ENCODE measurements at places on chromosomes 2 and 18.
A peak's percentile ranks its signal among the peaks of the same experiment; 100 is the strongest.

- DNase-seq = no peak
Measured at GRCh38 chr2:203898657-203899056, 31.1 kb downstream of the CTLA4 start.

DNA sequence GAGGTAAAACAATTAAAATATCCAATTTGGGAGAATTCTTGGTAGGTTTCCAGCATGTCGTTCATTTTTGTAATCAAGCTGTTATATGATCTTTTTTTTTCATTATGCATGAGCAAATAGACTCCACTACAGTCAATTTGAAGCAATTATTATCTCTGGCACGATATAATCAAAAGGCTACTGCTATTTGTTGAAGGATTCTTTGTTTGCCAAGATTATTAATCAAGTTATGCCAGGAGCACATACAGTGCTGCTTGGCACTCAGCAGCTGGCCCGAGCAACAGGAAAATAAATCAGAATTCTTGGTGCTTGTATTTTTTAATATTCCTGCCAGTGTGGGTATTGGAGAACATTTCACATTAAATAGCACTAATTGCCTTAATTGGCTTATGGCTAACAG, 279.5 kb downstream of the RND3 start:
- no peak for DNase-seq

- peak; percentile 40 for DNase-seq
Measured at GRCh38 chr2:88212251-88212790, 42.2 kb downstream of the THNSL2 start.

- DNase-seq = peak; percentile 90
Measured at GRCh38 chr2:14632133-14632936, at the start of gene LRATD1. TSS of gene LRATD1 (plus strand) at chr2:14632717. CDS start at chr2:14633980, 1,263 bp downstream.

- DNase-seq = no peak
Measured at GRCh38 chr2:218035463-218036100, 32.8 kb upstream of the TNS1 start.

- no peak for DNase-seq
Measured at GRCh38 chr18:79940126-79940813, 11.2 kb downstream of the SLC66A2 start.

- DNase-seq = no peak
Measured at GRCh38 chr2:106257135-106257534, 63.0 kb upstream of the UXS1 start.

DNA sequence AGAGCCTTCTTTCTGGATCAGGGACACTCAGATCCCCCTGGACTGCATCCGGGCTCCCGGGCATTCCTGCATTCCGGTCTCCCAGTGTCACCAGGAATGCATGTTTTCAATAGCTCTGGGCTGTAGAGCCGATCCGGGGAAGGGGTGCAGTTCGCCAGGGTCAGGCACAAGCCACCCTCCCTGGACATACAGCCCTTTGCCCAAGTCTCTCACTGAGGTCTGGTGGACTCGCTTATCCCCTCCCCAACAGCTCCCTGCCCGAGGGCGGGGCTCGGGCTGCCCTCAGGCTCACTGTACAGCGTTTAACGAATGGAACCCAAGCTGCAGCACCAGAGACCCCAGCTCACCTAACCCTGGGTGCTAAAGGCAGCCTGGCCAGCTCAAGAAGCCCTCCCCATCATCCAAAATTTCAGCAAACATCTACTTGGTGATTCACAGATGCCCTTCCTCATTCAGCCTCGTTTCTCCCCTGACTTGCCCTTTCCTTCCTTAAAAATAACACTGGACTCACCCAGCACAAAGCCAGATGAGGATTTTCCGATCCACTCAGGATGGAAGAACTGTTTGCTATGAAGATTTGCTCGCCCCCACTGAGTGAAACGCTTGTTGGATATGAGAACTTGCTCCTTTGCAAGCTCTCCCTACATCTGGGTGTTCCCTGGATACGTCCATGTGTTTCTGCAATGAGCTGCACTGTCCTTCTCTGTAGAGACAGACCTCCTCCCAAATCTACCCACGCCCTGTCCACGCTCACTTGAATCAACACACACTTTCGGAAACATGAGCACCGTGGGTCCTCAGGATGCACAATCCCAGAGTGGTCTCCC, 58.1 kb downstream of the PXDN start:
- peak; percentile 68 for DNase-seq

DNA sequence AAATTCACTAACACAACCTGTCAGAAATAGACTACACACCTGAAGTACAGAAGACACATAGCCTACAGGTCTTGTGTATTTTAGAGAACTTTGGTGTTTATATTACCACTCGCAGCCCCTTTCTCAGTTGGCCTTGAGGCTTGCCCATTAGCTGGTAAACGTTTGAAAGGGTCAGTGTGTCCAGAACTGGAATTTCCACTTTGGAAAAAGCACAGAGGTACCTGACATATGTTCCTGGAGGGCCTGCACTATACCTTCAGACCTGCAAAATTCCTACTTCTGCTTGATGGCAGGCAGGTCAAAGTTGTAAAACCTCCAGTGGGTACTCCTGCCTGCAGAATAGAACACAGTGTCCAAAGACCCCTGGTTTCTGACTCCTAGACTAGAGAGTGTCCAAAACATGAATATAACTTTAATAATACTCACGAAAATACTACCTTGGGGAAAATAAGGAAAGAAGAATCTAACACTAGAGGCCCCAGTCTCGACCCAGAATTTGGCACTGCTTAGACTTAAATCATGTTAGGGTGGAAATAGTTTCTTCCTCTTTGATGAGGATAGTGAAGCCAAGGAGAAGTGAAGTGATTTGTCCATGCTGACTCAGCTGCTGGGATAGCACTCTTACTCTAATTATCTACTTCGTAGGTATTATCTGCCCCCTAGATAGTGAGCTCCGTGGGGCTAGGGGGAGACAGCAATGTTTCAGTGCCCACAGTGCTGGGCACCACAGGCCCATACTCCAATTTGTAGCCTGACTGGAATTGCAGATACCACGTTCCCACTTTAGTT, 2.8 kb downstream of the KCTD1 start:
- DNase-seq = no peak

DNA sequence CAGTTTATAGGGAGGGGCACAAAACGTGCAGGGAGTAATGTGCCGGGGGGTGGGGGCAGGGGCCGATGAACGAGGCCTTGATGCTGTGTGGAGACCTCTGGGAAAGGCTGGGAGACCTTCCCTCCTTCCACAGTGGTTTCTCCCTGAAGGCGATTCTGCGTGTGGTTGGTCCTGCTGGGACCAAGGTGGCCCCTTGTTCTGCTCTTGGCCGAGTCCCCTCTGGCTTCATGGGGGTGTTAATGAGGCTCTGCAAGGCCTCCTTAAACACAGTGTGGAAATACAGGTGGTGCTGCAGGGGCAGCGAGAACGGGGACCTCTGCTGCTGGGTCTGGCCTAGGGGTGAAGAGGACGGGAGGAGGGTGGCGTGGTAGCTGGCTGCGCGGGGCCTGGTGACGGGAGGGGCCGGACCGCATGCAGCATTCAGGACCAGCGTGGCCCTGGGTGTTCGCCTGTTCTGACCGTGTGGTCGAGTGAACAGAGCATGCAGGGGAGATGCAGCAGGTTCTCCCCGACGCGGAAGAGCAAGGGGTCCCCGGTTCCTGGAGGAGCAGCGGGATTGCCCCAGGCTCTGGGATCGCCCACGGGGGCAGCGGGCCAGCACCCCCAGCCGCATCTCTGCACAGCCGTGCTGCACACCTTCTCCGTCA, 42.1 kb upstream of the KCNG2 start:
- DNase-seq = no peak

DNA sequence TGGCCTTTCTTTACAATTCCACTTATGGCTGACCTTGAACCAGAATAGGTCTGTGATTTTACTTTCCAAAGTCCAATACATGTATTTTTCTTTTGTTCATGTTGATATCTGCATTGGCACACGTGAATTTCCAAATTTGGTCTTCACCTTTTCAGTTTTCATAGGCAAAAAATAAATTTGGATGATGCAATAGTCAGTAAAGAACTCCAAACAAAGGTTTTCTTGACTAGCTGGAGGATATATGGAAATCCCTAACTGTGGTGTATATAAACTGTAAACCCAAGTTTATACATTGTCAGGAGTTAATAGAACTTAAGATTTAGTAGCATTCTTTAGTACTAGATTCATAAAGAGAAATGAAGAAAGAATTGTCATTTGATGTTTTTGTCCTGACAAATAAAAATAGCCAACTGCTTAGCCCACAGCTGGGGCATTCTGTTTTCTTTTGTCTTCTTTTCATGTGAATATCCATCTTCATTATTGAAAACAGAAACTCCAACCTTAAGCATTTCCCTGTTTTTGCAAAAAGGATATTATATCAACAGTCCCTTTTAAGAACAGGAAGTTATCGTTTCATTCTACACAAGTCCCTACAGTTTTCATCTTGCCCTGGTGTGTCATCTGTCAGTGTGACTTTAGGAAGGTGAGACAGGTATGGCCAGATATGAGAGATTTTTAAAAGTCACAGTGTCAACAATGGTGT, 132.9 kb downstream of the BCL2 start:
- DNase-seq = no peak

GRCh38 chr18:46431522-46432171, 225.4 kb downstream of the LOXHD1 start:
- no peak for DNase-seq

- no peak for DNase-seq
Measured at GRCh38 chr2:171330155-171330956, 103.4 kb downstream of the METTL8 start.

DNA sequence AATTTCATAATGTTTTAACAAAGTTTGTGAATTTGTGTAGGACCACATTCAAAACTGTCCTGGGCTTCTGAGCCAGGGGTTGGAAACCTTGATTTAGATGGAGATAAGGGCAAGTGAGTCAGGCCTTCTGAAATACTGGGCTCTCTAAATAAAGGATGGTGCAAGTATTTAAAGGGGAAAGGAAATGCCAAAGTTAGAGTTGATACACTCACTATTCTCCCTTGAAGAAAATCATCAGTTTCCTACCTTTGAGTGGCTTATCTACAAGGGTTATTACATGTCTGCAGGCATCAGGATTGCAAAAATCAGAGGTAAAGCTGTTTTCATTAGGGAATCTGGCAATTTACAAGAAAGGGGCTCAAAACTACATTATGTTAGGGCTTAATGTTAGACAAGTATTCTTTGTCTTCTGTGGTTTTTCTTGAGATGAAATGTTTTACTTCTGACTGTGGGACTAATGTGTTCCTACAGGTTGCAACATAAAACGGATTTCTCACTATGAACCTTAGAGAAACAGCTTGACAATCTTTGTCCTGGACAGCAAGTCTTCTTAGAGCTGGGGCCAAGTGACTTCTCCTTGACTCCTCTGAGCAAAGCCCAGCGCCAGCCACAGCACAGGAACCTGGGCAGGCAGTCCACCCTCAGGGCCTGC, 31.1 kb downstream of the RNU4ATAC start:
- DNase-seq = peak; percentile 17

GRCh38 chr2:120736624-120737339, 1.1 kb downstream of the GLI2 start:
- peak; percentile 31 for DNase-seq

DNA sequence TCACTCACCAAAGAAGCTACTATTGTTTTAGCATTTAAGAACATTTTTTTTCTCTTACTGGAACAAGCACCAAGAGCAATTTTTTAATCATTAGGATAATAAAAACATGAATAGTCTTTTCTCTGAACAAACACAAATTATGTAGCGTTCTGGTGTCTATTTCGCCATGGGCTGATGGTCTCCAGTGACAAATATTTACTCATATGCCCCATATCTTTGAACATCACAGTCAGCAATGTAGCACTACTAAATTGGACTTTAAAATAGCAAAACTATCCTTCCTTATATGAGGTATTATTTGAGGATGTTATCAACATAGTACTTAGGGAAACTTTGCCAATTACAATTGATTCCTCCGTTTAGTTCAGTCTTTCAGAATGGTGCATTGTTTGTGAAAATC, 1326.0 kb upstream of the ZEB2 start:
- DNase-seq = no peak

- no peak for DNase-seq
Measured at GRCh38 chr2:180799141-180799540, 181.3 kb upstream of the UBE2E3 start.

Data from RWPE1 (cell line).